ENCODE measurements at places on chromosomes 5 and 9.

DNA sequence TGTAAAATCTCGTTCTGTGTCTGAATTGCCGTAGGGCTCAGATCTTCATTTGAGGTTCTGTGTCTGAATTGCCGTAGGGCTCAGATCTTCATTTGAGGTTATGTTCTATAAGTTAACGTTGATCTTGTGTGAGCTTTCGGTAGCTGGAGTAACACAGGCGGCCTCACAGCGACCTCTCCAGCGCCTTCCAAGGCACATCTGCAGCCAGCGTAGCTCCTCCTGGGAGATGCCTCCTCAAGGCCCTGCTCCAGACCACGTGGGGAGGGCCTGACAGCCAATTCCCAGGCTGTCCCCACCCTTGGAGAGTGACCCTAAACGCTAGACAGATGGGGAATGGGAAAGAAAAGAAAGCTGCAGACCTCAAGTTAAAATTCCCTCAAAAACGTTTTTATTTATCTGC lies 8.7 kb upstream of the AHRR start:
- no peak for DNase-seq

GRCh38 chr9:131503626-131504465 lies 1.1 kb downstream of the POMT1 start:
- DNase-seq, result peak; percentile 45

DNA sequence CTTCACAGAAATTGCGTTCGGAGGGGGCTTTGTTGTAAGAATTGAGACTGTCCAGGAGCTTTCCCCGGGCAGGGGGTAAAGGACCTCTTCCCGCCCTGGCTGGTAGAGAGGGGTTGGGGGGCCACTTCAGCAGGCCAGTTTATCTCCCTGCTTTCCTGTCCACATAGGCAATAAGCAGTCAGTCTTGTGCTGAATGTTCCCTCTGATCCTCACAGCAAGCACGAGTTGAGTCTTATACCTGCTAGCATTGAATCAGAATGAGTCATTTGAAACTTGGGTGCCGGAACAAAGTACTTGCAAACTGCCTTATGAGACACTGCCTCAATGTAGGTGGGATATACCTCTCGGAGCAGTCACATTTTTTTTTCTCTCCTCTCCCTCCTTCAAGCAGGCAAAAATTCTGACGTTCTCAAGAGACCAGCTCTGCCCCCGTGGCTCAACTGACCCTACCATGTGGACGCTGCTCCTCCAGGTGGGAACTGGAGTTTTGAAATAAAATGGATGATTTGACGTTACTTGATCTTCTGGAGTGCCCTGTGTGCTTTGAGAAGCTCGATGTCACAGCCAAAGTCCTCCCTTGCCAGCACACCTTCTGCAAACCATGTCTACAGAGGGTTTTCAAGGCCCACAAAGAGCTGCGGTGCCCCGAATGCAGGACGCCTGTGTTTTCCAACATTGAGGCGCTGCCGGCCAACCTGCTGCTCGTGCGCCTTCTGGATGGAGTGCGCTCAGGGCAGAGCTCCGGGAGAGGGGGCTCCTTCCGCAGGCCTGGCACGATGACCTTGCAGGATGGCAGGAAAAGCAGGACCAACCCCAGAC lies 1.3 kb downstream of the SH3RF2 start:
- no peak for DNase-seq

- no peak for DNase-seq
These were observed 1007.0 kb downstream of the NR2F1-AS1 start for GRCh38 chr5:92574023-92574422.

DNA sequence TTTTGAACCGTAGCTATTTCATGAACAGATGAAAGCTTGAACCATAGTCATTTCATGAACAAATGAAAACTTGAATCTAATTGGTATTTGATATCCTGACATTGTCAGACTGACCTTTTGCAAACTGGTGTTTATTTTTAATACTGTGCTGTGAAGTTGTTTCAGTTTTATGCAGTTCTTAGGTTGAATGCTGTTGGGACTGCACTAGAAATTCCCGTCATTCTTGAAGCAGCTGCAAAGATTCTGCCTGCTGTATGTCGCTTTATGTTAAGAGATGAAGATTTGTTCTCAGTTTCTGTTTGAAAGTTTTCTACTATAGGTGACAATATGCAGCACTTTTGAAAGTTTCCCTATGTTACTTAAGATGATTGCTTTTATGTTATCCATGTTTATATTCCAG lies 22.5 kb upstream of the FAM120AOS start:
- no peak for DNase-seq

- no peak for DNase-seq
These were observed 86.4 kb downstream of the GALNT10 start for GRCh38 chr5:154276973-154277331.

DNA sequence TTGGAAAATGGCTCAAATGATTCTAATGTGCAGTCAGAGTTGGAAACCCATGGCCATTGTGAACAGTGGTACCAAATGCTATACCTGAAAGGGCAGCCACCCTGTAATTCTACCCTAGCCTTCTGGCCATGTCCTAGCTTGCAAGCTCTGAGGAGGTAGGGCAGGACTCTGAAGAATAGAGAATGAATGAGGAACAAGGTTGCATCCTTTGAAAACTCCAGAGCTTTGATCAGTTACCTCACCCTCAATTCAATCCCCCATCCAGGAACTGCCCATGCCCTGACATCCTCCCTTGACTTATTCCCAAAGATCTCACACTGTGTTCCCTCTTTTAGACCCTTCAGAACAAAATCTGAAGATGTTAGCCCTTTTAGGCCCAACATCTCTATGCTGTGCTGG lies 17.8 kb upstream of the ERMP1 start:
- DNase-seq, result no peak

DNA sequence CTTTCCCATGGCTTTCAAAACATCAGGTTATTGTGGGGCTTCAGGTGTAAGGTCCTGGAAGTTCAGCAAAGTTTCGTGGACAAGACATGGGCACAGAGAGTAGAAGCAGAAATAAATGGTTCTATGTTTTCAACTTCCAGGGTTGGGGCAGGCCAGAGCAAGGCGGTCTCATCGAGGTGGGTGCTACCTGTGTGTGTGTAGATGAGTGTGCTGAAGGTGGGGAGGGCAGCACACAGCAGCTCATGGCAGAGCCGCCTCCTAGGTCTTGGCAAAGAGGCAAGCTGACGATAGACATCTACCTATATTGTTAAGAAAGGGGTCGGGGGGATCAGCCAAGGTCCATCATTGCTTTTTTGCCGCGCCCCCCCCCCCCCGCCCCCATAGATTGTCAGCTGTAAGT lies 3.8 kb downstream of the RAB24 start:
- DNase-seq, result no peak

GRCh38 chr5:133474851-133475590 lies 137.3 kb downstream of the FSTL4 start:
- DNase-seq, result no peak

GRCh38 chr5:7405277-7405676 lies 9.3 kb downstream of the ADCY2 start:
- no peak for DNase-seq

DNA sequence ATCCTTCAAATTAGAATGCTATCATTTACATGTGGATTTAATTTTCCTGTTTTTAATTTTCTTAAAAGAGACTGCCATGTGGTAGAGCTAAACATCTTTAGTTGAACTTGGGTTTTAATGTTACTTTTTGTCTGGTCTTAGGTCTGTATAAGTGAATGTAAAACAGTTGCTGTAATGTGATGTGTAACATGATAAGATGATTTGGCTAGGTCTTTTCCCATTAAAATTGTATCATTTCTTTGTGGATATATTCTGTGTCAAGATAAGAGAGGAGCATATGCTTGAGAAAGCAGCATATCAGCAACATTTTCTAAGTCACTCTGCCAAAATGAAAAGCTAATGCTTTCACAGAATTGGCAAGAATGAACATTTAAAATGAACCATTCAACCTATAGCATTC lies 18.5 kb downstream of the TMEM167A start:
- no peak for DNase-seq

DNA sequence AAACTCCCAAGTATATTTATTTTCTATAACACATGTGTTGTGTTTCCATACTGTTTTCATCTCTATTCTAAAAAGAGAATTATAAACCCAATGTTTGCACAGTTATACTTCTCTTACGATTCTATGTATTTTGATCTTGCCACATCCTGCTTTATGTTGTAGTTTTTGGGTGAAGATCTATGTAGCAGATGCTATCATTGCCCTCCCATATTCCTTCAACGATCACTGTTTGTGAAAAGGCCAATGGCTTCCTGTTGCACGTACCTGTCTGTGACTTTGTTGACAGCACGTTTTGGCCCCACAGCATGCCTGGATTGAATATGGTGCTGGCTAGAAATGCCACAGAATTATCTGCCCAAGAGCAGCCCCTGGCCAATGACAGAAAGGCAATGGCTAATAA lies 254.5 kb upstream of the EFNA5 start:
- DNase-seq, result no peak

DNA sequence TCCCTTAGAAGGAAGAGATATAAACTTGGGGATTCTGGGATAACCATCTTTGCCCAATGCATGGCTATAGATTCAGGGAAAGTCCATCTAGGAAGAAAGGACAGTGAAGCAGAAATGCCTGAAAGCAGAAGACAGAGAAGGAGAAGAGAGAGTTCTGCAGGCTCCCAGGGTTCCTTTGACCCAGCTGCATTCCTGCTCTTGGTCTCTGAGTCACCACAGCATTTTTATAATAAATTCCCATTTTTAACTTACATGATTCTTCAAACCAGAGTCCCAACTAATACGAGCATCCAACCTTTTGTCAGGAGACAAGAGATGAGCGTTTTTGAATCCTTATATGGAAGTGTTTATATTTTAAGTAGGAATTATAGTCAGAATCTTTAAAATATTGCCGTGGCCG lies 12.0 kb upstream of the AOPEP start:
- DNase-seq, result no peak

DNA sequence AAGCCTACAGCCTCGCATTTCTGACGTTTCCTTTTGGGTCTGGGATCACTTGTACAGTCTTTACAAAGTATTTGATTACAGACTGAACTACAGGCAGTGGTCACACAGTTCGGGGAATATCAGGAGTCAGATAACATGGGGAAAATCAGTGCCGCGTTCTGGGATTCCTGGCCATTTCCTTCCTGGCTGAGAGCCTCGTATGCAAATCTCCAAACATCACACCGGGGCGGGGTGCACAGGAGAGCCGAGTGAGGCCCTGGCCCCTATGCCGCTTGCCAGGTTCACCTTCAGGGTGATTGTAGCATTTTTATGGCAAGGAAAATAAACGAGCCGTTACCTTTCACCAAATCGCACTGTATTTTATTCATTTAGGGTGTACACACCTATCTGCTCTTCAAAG lies 29.6 kb upstream of the SLC9A3 start:
- DNase-seq, result no peak

DNA sequence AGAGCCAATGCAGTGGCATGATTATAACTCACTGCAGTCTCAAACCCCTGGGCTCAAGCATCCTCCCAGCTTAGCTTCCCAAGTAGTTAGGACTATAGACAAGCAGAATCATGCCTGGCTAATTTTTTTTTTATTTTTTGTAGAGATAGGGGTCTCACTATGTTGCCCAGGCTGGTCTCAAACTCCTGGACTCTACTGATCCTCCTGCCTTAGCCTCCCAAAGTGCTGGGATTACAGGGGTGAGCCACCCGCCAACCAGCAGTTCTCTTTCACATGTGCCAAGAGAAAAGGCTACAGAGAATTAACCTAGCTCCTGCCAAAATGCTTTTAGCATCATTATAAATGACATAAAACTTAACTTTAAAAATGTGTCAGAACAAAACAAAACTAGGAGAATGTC lies 8.1 kb downstream of the AK3 start:
- no peak for DNase-seq

GRCh38 chr9:132260846-132261245 lies 93.9 kb downstream of the SETX start:
- DNase-seq, result no peak

- DNase-seq, result no peak
These were observed 322.0 kb downstream of the ARRDC3 start for GRCh38 chr5:91061094-91061493.

DNA sequence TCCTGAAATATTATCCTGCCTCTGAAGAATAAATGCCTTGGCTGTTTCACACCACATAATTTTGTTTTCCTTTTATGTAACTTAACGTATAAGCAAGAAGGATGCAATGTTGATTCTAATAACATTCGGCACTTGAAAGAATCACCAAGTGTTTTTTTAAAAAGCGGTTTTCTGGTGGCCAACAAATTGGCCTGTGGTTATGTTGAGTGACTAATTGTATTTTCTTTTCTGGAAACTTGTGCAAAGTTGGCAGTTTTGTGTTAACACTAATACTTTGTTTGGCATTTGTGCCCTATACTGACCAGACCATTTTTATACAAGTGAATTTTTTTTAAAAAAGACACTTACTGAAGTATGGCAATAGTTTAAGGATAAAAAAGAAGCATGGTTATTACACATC lies 452.7 kb downstream of the BNC2 start:
- no peak for DNase-seq

- DNase-seq, result no peak
These were observed 51.2 kb upstream of the ZNF608 start for GRCh38 chr5:124797665-124798087.

DNA sequence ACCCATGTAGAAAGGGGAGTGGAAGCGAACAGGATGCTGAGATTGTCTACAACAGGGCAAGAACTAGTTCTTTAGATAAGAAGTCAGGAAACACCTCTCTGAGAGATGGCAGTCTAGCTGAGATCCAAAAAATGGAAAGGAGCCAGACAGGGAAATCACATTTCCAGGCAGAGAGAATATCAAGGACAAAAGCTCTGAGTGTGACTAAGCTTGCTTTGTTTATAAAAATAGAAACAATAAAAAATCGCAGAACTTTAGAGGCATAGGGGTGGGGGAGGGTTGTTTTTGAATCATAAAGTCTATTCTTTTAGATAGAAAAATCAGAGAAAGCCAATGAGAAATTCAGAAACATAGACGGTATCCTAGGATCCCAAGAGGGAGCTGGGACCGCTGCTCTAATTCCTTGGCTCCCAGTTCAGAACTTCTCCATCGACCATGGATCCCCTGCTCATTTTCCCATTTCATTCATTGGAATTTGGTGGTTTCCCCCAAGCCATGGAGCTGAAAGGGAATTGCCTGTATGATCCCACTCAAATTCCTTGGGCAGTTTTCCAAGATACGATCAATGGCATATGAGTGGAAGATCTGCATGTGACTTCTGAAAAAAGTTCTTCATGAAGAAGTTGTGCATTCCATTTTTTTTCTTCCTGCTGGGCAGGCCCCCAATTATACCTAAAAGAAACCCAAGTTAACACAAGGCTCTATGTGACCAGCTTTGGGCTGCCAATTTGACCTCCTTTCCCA lies 182.0 kb downstream of the GRIA1 start:
- no peak for DNase-seq

GRCh38 chr5:154238776-154239481 lies 48.4 kb downstream of the GALNT10 start:
- no peak for DNase-seq

GRCh38 chr5:55724281-55724680 lies 12.2 kb upstream of the SLC38A9 start:
- no peak for DNase-seq

GRCh38 chr5:81755320-81755719 lies 4.4 kb upstream of the SSBP2 start:
- no peak for DNase-seq

GRCh38 chr5:32000731-32001130 lies 173.4 kb downstream of the GOLPH3 start:
- no peak for DNase-seq

All from T-helper 9 cell (primary cell).